Stimulated activated CD4-positive, alpha-beta T cell treated with anti-CD3 and anti-CD28 coated beads, Interleukin-15, amount 100 ng/mL, for 48 hours (primary cell): ENCODE measurements at places on chromosomes 16 and 17.

- DNase-seq, result no peak
Measured at GRCh38 chr17:70780031-70780430, 610.7 kb downstream of the KCNJ2 start.

GRCh38 chr17:32536736-32537643 lies 50.2 kb downstream of the CDK5R1 start:
- DNase-seq, result no peak

GRCh38 chr16:84794626-84795025 lies 25.2 kb upstream of the CRISPLD2 start:
- DNase-seq, result no peak

DNA sequence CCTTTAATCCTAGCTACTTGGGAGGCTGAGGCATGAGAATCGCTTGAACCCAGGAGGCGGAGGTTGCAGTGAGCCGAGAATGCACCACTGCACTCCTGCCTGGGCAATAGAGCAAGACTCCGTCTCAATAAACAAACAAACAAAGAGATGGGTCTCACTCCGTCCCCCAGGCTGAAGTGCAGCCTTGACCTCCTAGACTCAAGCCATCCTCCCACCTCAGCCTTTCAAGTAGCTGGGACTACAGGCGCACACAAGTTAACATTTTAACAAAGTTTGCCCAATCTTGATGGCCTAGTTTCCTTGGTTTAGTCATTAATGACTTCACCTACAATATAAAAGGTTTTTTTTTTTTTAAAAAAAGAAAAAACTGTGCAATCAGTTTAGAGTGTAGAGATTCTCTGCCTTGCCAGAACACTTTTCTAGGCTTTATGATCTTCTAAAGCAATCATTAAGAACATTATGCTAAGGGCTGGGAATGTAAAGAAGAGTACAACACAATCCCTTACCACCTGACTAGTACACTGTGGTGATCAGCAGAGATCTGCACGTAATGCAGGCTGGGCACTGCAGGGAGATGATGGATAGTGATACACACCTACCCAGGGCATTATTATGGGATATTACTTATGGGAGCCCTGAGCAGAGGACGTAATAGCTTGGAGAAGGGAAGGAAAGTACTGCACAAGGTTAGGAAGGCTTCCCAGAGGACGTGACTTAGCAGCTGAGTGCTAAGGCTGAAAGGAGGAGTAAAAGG lies 6.9 kb downstream of the GOT2 start:
- no peak for DNase-seq

DNA sequence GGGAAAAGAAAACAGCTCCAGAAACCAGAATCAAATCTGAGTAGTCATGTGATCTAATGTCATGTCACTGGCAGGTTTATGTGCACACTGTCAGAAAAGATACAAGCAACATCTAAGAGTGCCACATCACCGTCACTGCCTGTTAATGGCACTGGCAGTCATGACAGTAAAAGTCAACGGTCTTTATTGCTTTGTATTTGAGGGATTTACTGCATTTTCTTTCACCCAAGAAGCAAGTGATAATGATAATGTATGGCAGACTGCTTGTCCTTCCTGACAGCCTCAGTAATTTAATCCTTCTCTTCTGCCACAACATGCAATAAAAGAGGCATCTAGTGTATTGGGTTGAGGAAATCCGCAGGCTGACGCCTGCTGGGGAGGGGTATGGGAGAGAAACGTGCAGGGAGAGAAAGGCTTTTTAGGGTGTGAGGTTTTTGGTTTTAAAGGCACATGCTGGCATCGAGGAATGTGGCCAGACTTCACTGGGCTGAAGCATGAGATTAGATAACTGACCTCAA lies 92.4 kb downstream of the RPGRIP1L start:
- DNase-seq, result no peak

GRCh38 chr16:69225121-69225520 lies 38.2 kb downstream of the SNTB2 start:
- DNase-seq, result no peak

GRCh38 chr17:63621684-63622573 lies at the start of gene MAP3K3:
Gene MAP3K3 (plus strand): TSS chr17:63622417. CDS start chr17:63622760, 343 bp downstream.
- DNase-seq, result peak; percentile 93

DNA sequence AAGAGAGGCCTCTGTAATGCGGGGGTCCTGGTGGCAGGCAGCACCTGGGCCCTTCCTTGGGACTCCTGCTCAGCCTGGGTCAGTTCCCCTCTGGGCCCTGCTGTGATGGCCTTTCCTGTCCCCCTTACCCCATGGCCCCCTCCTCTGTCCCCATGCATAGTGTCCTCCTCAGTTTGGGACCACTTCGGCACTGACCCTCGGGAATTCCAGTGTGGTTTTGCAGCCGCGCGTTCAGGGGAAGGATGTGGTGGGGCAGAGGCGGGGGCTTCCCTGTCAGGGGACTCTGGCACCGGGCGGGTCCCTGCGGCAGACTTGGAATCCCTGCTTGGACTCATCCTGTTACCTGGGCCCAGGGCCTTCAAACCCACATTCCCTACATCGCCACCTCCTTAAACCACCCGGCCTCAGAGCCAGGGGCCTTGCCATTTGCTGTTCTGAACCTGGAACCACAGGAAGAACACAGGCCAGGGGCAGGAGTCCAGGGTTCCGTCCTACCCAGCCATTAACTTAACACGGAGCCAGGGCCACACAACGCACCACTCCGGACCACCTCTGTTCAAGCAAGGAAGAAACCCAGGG lies 31.4 kb upstream of the EIF1 start:
- no peak for DNase-seq

- DNase-seq, result no peak
Measured at GRCh38 chr17:15885770-15886169, 59.2 kb upstream of the ADORA2B start.

DNA sequence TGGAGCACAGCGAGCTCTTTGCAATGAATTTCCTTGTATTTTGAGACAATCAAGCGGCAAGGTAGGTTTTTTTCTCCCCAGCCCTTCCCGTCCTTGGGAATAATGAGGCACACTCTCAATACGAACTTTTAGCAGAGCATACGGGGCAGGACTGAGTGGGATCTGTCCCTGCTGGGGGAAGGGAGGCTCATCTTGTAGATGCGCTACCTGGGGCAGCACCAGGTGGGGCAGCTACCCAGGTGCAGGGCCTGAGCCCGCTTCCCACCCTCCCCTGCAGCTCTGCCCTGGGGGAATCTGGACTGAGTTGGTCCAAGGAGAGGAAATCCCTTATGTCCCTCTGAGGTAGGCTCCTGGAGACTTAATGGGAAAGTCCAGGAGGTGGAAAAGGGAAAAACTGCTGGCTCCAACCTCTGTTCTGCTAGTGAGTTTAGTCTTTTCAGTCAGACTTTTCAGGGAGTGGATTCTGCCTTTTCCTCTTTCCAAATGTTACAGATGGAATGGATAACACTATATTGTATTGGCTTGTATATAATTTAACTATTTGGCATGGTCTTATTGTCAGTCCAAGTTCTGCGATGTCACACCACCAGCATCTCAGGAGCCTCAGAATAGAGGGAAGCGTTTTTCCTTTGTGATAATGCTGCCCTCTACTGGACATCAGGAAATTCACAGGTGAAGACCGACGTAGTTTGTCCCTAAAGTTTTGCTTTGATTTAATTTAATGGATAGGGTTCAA lies 9.6 kb upstream of the CES1 start:
- DNase-seq, result no peak

- no peak for DNase-seq
Measured at GRCh38 chr16:15653227-15653626, 3.2 kb downstream of the NDE1 start.

GRCh38 chr16:4393240-4393600 lies 21.6 kb downstream of the VASN start:
- DNase-seq, result no peak

DNA sequence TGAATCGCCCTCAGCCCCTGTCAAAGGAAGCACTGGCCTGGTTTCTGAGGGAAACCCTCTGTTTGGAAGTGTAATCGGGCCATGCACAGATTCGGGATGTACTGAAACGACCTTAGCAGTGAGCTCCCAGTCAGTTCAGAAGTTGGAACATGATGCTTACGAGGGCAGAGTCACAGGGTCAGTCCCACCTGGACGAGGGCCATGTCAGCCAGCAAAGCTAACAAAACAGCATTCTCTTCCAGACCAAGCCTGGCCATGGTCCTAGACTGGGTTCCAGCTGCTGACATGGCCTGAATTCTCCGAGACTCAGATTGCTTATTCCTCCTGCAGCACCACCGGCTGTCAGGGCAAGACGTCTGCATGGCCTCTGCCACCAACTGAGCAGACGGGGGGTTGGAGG lies 192.2 kb upstream of the WSCD1 start:
- no peak for DNase-seq

DNA sequence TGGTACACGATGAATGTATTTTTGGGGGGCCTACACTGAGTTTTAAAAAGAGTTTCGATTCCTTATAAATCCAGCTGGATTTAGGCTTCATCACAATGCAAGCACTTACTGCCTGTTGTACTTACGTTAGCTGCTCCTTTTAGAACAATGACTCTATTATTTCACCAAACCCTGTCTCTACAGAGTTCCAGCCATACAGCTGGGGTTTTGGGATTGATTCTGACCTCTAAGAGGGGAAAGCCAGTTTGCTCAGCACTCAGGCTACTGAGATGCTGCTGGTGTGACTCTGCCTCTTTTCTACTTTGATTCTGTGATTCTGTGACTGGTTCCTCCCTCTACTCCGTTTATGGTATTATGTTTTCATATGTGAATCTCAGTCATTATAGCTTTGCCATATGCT lies 329.7 kb downstream of the ABCC12 start:
- no peak for DNase-seq

DNA sequence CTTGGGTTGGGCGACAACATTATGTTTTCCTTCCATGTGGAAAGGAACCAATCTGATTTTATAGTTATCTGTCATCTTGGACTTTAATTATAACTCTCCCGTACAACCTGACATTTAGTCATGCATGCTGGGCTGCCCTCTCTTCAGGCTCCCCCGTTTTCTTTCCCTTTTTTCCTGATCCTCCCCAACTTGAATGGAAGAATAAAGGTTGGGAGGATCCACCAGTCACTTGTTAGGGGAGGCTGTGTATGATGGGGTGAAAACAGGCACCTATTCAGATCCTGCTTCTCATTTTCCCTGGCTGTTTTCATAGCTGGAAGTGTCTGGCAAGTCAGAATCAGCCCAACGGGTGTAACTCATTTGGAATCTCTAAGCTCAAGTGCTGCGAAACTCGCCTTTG lies 267.2 kb upstream of the SALL1 start:
- no peak for DNase-seq

- no peak for DNase-seq
Measured at GRCh38 chr16:87414251-87414680, 22.1 kb downstream of the MAP1LC3B start.

DNA sequence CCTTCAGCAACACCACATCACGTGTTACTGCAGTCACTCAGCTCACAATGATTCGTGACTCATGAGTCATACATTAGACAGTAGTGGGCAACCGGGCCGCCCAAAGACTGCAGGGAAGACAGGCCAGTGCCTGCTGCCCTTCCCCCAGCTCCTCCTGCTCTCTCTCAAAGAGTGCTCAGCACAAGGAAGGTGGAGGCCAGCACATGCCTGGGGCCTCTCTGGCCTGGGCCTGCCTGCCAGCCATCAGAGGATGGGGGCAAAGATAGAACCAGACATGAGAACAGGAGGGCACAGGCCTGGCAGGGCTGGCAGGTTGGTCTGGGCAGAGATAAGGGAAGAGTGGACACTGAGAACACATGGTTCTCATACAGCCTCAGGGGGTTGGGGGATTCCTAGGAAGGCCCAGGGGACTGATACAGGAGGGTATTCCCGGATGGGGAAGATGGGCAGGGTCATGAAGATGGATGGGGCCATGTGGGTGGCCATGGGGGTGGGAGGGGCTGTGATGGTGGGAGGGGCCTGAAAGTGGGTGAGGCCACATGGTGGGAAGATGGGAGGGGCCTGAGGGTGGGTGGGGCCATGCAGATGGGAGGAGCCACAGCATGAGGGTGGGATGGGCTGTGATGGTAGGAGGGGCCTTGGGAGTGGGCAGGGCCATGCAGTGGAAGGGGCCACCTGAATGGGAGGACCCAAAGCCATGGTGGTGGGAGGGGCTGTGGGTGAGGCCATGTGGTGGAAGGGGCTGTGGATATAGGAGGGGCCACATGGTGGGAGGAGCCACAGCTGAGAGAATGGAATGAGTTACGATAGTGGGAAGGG lies 29.0 kb downstream of the KATNB1 start:
- DNase-seq, result peak; percentile 26

DNA sequence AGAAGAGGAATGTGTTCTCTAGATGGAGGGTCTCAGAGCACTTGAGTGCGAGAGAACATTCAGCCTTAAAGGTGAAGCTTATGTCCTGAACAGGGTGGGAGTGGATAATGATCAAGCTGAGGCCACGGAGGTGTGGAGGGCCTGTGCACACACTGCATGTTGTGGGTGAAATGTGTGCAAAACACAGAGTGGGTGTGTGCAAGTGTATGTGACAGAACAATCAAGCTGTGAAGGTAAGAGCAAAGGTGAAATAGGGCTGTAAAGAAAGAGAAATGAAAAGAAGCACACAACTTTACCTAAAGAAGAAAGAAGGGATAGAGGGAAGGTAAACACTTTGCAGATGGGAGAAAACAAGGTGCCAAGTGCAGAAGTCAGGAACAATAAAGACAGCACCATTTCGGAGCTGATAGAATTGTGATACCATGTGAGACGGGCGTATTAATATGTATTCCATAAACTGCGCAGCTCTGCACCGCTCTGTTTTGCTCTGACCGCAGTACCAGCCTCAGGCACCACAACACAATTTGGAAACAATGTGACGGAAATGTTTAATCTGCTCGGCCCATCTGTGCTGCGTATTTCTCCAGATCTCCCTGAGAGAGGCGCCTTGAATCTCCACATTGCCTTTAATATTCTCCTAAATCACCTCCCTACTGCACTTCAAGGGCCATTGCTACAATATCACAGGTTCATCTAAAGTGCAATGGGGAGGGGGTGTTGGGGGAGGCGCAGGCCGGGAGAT lies 40.6 kb downstream of the SNX11 start:
- DNase-seq, result no peak

- no peak for DNase-seq
Measured at GRCh38 chr16:4140652-4141051, 24.4 kb upstream of the ADCY9 start.

GRCh38 chr17:9805769-9806168 lies 14.4 kb upstream of the DHRS7C start:
- no peak for DNase-seq

- no peak for DNase-seq
Measured at GRCh38 chr17:74779501-74779900, 3.4 kb upstream of the NAT9 start.

DNA sequence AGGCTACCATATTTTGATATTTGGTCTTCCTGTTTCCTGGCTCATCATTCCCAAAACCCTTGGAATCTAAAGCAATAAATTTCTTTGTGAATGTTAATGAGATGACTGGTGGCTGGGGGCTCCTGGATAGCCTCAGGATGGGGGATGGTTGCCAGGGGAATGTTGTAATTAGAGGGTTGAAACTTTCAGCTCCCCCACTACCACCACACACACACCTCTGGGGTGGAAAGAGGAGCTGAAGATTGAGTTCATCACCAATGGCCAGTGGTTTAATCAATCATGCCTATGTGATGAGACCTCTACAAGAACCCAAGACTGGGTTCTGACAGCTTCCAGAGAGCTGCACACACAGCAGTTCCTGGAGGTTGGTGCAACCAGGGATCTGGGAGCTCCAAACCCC lies 59.1 kb downstream of the HS3ST3A1 start:
- no peak for DNase-seq

- DNase-seq, result no peak
Measured at GRCh38 chr17:142876-143784, 5.8 kb downstream of the SCGB1C2 start.

GRCh38 chr17:33015716-33016346 lies 24.2 kb downstream of the SPACA3 start:
- DNase-seq, result no peak
